Fibroblast of skin of abdomen (primary cell): ENCODE measurements at places on chromosomes 13 and 19.
A peak's percentile ranks its signal among the peaks of the same experiment; 100 is the strongest.

- DNase-seq: peak; percentile 31
These were observed 10.7 kb upstream of the CRTC1 start for GRCh38 chr19:18672606-18673337.

- DNase-seq: no peak
These were observed 106.4 kb downstream of the RNF17 start for GRCh38 chr13:24870380-24870760.

DNA sequence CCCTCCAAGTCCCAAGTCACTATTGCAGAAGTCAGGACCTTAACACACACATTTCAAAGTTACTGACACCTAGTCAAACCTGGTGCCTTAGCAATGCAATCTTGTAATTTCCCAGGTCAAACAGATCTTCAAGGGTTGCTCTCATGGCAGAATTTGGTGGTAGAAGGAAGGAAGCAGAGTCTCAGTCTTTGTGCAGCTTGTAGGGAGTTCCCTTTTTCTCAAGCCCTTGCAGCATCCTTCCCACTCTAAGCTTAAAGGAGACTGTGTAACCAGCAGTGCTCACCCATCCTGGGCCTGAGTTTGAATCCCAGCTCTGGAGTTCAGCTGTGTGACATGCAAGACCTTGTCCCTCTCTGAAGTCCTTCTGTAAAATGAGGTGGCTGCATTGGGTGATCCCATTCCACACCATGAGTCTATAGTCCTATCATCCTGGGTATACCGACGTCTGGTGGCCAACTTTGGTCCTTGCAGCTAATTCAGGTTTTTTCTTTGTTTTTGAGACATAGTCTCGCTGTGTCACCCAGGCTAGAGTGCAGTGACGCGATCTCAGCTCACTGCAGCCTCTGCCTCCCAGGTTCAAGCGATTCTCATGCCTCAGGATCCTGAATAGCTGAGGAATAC lies 9.8 kb downstream of the SIGLEC10 start:
- DNase-seq: no peak

- peak; percentile 76 for DNase-seq
These were observed 3.0 kb downstream of the SIGLEC9 start for GRCh38 chr19:51127755-51128154.

- no peak for DNase-seq
These were observed 187.2 kb upstream of the SOX1 start for GRCh38 chr13:111879719-111880118.

DNA sequence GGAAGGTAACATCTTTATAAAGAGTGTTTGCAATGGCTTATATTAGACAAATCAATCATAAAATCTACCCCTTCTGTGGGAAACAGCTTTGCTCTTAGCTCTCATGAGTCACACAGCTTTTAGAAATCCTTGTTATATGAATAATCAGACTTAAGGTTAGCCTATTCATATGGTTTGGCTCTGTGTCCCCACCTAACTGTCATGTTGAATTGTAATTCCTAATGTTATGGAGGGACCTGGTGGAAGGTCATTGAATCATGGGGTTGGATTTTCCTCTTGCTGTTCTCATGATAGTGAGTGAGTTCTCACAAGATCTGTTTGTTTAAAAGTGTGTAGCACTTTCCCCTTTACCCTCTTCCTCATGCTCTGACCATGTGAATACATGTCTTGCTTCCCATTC lies 704.2 kb upstream of the KLHL1 start:
- DNase-seq: peak; percentile 65

DNA sequence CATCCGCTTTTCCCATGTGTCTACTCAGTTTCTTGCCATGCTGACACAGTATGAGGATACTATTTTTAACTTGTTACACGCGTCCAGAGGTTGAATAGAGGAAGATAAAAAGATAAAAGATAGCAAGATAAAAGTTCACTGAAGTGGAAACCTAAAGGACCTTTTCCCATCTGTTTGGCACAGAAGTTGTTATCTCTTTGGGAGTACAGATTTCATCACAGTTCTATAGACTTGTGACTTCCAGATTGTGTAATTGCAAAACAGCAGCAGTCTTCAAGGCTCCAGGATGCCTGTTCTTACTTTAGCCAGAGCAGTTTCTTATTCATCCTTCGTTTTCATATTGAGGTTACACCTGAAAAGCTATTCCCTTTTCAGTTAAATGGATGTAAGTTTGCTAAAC lies 369.2 kb downstream of the GPC5 start:
- no peak for DNase-seq

DNA sequence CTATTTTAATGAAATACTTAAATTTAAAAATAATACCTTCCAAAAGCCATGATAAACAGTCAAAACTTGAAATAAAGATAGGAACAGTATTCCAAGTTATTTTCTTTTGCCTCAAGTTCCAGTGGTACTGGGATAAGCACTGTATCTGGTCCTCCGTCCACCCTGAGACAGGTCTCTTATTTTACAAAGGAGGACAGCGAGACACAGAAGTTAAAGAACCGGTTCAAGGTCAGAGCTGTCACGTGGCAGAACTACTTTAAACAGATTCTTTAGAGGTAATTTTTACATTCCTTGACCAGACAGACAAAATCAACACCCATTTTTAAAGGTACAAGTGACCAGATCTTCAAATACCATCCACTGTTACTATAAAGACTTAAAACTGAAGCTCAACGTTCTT lies 10.4 kb upstream of the DOCK9 start:
- DNase-seq: no peak

GRCh38 chr13:104414181-104414580 lies 1348.0 kb upstream of the SLC10A2 start:
- DNase-seq: no peak

DNA sequence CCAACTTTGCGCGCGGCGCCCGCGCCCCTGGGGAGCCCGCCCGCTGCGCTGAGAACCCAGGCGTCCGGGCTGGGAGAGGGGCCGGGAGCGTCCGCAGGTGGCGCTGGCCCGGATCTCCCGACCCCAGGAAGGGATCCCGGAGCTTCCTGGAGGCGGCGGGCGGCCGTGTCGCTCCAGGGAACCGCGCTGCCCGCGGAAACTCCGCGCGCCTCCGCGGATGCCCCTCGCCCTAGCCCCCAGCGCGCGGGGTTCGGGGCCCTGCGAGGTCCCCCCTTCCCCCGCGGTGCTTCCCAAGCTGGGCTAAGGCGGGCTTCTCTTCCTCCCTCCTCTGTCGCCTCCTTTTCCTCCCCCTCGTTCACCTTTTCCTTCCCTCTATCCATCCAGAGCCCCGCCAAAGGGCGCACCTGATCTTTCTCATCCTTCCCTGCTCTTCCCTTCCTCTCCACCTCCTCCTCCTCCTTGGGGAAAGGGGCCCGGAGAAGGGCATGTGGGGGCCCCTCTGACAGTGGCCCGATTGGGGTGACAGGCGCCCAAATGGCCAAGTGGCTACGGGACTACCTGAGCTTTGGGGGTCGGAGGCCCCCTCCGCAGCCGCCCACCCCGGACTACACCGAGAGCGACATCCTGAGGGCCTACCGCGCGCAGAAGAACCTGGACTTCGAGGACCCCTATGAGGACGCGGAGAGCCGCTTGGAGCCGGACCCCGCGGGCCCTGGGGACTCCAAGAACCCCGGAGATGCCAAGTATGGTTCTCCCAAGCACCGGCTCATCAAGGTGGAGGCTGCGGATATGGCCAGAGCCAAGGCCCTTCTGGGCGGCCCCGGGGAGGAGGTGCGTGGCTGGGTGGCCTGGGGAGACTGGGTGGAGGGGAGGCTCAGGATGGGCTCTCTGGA lies 710 bp downstream of the SHD start:
- DNase-seq: no peak

- DNase-seq: no peak
These were observed 21.8 kb downstream of the CLEC4M start for GRCh38 chr19:7784856-7785255.

DNA sequence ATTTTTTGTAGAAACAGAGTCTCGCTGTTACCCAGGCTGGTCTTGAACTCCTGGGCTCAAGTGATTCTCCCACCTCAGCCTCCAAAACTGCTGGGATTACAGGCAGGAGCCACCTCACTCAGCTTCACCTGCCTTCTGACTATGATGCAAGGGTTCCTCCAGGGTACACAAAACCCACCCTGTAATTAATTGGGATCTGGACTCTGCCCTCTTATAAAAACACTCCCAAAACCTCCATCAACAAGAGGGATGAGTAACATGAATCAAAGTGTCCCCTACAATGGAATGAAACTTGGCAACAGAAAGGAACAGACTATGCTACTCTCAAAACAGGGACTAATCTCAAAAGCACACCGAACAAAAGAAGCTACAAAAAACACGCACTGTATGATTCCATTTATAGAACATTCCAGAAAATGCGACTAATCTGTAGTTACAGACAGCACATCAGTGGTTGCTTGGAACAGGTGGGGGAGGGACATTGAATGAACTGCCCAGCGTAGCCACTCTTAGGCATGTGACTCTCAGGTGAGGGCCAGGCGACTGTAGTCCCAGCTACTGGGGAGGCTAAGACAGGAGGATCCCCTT lies 3.2 kb upstream of the PRR36 start:
- DNase-seq: no peak

DNA sequence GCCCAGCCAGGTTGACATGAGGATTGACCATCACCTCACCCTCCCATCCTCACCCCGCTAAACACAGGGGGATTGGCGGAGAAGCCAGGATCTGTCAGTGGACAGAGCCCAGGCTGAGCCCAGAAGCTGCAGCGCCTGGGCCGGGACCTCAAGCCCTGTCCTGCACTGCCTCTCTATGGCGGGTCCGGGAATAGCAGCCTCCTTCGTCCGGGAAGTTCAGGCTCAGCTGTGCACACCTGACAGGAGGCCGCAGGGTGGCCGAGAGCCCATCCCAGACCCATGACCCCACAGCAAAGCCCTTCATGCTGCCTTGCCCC lies 67.8 kb downstream of the SPACA7 start:
- DNase-seq: peak; percentile 16

- no peak for DNase-seq
These were observed 51.5 kb downstream of the BICRA start for GRCh38 chr19:47660435-47660832.

- no peak for DNase-seq
These were observed 159.1 kb downstream of the DLEU7 start for GRCh38 chr13:50684366-50684765.

DNA sequence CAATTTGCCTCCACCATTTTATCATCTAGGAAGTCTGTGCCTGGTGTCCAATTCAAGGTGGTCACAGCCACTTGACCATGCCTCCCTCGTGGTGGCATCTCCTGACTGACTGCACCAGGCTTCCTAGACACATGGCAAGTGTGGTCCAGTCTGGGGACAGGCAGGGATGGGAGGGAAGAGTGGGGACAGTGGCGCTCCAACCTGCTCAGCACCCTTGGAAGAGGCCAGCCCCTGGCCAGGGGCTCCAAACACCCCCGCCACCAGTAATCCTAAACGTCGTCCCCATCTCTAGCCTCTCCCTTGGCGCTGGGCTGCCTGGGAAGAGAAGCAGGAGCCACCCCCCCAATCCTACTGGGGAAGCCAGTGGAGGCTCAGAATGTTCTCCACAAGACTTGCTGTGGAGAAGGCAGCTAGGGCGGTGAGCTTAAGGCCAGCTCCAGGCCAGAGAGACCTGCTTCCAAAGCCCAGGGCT lies 2.7 kb downstream of the RPL36 start:
- no peak for DNase-seq

DNA sequence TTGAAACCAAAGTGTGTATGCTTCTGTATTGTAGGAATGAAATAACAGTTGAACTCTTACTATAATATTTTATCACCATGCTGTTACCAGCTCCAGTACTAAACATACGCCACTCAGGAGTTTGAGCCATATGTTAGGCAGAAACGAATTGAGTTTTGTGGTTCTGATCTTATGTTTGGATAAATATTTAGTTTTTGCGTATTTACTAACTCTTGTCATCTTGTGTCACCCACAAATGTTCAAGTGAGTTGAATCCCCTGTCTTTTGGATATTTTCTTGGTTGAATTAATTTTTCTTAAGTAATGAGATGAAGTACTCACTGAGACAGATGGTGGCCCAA lies 1.5 kb downstream of the FNDC3A start:
- no peak for DNase-seq

DNA sequence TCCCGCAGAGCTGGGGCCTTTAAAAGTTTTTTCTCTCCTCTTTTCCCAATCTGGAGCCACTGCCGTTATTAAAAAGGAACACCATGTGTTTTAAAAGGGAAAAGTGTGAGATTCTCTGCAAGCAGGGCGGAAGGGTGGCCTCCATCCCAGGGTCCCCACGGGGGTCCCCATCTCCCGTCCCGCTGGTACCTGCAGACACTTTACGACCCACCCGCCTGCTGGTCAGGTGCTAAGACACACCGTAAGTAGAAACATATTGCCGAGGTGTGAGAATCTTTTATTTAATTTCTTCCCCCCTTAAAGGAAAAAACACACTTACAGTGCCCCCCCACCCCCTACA lies 1.8 kb downstream of the CRLF1 start:
- no peak for DNase-seq

DNA sequence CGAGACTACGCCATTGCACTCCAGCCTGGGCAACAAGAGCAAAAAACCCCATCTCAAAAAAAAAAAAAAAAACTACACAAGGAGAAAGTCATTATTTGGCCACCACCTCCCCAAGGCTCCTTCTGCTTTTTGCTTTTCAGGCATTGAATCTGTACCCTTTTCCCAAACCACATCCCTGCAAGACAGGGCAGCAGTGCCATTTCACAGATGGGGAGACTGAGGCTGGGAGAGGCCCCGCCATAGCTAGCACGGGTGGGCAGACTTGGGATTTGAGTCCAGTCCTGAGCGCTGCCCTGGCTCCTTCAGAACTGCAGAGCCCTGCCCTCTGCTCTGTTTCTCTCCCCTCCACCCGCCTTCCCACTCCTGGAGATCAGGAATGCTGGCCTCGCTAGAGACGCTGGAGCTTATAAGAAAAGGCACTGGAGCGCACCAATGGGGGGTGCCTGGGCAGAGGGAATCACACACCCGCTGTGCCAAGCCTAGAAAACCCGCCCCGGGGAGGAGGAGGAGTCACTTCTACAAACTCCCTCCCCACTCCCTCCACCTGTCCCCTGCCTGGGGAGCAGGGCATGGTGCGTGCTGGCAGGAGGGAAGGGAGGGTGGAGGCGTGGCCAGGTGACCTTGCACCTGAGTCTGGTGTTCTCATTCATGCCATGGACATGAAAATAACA lies 17.6 kb downstream of the TJP3 start:
- no peak for DNase-seq

GRCh38 chr13:75635828-75636435 lies at the start of gene LMO7:
TSS of gene LMO7 (plus strand) at chr13:75636330. CDS start at chr13:75636658, 328 bp downstream.
- DNase-seq: peak; percentile 78

GRCh38 chr13:29482504-29482903 lies 113.0 kb downstream of the SLC7A1 start:
- DNase-seq: no peak

DNA sequence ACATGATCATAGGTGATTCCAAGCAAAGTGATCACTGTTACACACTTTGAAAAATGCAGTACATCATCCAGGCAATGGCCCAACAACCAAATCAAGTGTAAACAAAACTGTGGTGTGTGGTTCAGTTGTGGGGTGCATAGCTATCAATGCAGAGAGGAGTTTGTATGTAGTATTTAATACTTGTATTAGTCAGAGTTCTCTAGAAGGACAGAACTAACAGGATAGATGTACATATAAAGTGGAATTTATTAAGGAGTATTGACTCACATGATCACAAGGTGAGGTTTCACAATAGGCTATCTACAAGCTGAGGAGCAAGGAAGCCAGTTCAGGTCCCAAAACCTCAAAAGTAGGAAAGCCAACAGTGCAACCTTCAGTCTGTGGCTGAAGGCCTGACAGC lies 249.3 kb upstream of the HTR2A start:
- peak; percentile 48 for DNase-seq
